Left kidney (tissue), 8 donors: ENCODE measurements at places on chromosomes 13 and 19.

DNA sequence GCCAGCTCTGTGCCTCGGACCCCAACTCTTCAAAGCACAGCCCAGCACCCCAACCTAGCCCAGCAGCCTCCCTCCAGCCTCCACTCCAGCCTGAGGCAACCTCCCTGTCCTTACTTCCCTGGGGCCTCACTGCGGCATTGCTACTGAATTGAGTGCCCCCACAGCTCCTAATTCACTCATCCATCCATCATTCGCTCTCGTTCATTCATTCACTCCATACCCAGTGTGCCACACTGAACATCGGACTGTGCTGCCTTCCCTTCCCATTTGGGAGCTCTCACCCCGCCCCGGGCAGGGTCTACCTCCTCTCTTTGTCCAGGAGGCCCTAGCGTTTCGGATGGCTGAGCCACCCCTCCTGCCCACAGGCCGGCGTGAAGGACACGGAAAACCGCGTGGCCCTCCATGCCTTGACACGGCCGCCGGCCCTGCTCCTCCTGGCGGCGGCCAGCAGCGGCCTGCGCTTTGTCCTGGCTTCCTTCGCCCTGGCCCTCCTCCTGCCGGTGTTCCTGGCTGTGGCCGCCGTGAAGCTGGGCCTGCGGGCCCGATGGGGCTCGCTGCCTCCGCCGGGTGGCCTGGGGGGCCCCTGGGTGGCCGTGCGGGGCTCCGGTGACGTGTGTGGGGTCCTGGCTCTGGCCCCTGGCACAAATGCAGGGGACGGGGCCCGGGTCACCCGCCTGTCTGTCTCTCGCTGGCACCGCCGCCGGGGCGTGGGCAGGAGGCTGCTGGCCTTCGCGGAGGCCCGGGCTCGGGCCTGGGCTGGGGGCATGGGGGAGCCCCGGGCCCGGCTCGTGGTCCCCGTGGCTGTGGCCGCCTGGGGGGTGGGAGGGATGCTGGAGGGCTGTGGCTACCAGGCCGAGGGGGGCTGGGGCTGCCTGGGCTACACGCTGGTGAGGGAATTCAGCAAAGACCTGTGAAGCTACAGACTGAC is 1.3 kb downstream of the NAT14 start:
- DNase-seq, result no peak

DNA sequence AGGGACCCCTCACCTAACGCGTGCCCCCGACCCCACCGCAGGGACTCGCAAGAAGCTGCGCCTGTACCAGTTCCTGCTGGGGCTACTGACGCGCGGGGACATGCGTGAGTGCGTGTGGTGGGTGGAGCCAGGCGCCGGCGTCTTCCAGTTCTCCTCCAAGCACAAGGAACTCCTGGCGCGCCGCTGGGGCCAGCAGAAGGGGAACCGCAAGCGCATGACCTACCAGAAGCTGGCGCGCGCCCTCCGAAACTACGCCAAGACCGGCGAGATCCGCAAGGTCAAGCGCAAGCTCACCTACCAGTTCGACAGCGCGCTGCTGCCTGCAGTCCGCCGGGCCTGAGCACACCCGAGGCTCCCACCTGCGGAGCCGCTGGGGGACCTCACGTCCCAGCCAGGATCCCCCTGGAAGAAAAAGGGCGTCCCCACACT is 4.7 kb upstream of the MYBPC2 start:
- peak; percentile 87 for DNase-seq

- DNase-seq, result no peak
These were observed 35.2 kb downstream of the TSC22D1 start for GRCh38 chr13:44540761-44541434.

GRCh38 chr13:110856942-110857835 is 57.7 kb downstream of the ANKRD10 start:
- no peak for DNase-seq

DNA sequence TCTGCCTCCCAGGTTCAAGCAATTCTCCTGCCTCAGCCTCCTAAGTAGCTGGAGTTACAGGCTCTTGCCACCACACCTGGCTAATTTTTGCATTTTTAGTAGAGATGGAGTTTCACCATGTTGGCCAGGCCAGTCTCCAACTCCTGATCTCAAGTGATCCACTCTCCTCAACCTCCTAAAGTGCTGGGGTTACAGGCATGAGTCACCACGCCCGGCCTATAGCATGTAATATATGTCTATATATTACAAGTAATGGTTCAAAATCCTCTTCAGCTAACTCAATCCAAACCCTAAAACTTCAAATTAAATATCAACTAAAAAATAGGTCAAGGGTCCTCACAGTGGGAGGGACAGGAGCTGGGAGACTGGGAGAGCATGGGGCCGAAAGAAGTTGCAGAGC is 28.0 kb downstream of the FPR3 start:
- DNase-seq, result no peak

DNA sequence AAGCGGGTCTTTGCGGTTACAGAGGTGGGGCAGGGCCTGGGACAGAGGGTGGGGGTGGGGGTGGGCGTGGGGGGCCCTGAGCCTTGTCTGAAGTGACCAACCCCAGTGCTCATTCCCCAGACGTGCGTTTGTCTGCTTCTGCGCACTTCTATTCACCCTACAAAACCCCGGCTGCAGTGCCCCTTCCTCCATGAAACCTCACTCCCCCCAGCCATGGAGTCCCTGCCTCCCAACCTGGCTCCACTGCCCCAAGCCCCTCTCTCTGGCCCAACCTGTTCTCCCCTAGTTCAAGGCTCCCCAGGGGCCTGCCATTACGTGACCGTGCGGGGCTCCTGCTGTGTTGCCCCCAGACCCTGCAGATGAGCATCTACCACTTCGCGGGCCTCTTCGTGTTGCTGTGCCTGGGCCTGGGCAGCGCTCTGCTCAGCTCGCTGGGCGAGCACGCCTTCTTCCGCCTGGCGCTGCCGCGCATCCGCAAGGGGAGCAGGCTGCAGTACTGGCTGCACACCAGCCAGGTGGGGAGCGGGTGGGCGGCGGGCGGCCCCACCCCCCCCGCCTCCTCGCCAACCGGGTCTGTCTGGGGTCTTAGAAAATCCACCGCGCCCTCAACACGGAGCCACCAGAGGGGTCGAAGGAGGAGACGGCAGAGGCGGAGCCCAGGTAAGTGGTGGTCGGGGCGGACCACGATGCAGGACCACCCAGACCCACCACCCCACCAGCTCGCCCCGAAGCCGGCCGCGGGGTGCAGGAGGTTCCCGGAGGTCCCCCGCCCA is 8.2 kb downstream of the GRIN3B start:
- DNase-seq, result no peak

GRCh38 chr13:43652760-43653159 is 134.0 kb downstream of the ENOX1 start:
- peak; percentile 33 for DNase-seq

DNA sequence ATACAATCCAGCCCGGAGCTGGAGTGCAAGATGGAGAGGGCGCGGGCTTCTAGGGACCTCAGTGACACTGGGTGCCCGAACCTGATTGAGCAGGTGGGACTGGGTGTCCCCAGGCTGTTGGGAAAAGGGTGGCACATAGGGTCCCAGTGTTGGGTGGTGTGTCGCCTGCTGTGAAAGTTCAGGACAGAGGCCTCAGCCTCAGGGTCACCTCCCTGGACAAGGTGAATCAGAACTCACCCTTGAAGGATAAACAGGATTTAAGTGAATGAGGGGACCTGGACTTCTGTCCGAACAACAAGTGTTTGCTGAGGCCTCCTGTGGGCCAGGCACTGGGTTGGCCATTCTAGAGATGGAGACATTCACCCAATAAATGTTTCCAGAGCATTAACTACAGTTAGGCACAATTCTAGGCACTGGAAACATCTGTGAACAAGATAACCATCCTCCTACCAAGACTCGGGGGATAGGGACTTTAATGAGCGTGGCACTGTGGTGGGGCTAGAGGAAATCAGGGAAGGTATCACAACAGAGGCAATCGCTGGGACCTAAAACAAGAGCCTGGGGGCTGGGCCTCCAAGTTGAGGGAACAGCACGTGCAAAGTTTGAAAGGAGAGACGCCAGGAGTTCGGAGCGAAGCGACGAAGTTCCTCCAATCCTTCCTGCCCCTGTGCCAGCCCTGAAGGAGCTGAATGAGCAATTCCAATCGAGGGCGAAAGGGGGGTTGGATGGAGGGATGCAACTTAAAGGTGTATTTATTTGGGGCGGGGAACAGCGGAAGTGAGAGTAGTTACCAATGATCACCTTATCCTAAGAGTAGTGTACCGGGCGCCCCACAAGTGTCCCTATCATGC is 921 bp upstream of the POLD1 start:
- no peak for DNase-seq
